ENCODE measurements at places on chromosomes 4 and X.

DNA sequence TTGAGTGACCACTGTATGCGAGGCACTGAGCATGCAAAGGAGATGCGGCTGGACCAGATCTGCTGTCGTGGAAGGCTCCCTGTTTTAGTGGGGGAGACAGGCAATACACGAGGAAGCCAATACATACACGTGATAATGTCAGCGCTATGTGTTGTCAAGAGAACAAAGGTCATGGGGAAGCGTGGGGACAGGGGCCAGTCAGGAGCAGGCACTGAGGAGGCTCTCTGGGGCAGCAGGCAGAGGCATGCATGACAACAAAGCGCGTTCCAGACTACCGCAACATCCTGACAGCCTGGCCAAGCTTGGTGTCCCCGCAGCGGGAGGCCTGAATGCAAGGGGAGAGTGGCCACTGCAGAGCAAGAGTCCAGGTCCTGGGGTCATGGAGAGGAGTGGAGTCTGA is 61.9 kb downstream of the DCTD start:
- no peak for DNase-seq

DNA sequence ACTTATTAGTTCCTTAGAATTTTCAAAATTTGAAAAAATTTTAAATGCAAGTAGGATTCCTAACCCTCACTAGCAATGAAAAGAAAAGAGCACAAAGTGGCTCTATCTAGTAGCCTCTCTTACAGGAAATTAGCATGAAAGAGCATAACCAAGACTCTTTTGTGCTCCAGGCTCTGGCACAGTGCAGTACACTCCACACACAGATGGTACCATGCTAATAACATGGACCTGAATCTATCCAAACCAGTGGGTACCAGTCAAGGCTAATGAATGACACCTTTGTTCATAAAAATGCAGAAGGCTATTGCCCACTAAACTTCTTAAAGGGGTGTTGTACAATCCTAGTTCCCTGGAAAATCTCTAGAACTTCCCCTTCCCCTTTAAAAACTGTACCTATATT is 119.0 kb downstream of the MANBA start:
- DNase-seq = no peak

DNA sequence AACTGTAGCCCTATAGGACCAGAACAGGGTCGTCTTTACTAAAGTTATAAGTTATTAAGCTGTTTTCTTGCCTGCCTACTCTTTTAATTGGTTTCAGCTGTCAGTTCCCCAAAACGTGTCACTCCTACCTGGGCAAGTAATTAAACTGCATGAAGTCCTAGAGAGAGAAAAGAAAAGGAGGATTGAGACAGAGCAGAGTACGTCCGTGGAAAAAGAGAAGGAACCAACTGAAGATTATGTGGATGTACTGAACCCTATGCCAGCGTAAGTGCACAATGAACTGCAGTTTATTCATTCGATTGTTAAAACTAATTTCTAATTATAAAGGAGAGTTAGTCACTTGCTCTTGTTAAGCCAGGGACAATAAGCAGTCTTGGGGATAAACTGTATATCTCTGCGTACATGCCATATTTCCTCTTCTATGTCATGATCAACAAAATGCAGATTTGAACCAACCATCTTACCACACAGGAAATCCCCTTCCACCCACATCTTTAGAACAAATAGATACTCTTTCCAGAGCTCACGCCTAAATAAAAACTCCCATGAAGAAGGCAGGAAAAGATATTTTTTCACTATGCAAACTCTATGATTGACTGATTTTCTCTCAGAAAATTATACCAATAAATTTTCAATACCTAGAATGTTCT is 22.8 kb downstream of the STAP1 start:
- no peak for DNase-seq

GRCh38 chr4:86484241-86484640 is 109.9 kb upstream of the PTPN13 start:
- DNase-seq = no peak

- peak; percentile 25 for DNase-seq
Observed at GRCh38 chr4:127788517-127788916, 6.4 kb downstream of the HSPA4L start.

DNA sequence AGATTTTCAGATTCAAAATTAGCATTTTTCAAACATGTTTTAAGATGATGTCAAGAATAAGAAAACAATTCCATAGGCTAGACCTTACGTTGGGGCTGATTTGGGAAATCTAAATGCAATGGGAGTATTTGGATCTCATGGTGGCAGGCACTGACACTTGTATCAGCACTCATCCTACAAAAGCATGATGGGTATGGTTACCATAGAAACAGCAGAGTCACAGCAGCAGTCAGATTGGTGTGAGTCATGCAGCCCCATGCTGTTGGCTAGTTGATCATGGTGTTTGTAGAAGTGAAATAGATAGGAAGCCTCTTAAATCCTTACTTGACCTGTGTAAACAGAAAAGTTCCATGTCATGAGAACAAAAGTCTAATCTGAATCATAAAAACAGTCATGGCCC is 1637.3 kb upstream of the PABPC4L start:
- DNase-seq = peak; percentile 52

DNA sequence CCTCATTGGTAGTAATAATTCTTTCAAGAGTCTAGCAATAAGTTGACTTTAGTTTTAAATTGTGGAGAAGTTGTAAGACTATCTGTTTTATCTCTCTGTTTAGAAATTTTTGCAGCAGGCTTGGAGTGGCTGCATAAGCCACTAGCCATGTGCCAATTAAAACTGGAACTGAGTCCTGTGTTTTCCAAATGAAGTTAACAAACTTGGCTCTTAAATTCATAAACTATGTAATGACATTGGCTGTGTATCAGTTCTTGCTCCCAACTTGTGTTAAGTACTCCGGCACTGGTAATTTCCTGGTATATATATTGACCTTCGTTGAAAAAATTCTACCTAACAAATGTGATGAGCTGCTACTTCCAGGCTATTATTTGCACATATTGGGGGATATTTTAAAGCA is 420.4 kb downstream of the GBA3 start:
- no peak for DNase-seq

GRCh38 chr4:16952896-16953630 is 54.6 kb upstream of the LDB2 start:
- no peak for DNase-seq

DNA sequence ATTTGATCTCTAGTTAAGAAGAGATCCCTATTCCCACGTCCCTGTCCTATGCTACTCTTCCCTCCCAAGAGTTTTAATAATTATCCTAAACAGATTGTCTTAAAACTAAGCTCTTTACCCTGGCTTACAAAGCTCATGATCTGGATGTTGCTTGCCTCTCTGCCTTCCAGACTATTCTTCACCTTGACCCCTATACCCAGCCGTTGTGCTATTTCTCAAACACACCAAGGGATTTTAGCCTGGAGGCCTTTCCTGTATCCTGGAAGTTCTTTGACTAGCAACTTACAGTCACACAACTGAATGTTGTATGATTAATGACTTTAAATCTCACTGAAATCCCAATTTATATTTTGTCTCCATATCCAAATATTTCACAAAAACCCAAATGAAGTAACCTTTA is 314.9 kb downstream of the ADGRL3 start:
- no peak for DNase-seq

GRCh38 chr4:104930298-104930697 is 216.4 kb upstream of the TET2 start:
- DNase-seq = no peak

DNA sequence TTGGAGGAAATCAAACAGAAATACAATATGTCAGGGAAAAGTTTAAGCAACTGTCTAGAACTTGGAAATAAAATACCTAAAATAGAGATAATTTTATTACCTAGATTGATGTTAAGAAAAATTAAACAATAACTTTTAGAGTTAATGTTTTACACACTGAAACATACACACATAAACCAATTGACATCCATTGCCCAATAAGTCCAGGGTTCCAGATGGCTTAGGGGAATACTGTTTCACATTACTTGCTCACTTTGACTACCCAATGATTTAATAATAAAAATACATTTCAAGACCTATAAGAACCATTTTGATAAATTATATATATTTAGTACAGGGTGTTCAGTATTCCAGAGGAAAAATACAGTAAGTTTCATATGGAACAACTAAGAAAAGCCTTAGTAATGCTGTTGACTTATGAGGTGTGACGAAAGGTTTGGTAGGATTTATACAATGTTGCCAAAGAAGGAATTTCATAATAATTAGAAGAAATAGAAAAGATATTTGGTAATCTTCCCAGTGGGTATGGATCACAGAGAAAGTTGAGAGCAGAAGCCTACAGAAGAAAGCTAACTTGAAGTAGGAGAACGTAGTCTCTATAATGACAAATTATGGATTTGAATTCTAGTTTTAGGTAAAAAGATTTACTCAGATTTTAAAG is 23.0 kb upstream of the UGT2B4 start:
- no peak for DNase-seq

- DNase-seq = peak; percentile 48
Observed at GRCh38 chr4:120977435-120977997, 55.0 kb upstream of the PRDM5 start.

- no peak for DNase-seq
Observed at GRCh38 chr4:37625499-37625898, 60.7 kb downstream of the RELL1 start.

DNA sequence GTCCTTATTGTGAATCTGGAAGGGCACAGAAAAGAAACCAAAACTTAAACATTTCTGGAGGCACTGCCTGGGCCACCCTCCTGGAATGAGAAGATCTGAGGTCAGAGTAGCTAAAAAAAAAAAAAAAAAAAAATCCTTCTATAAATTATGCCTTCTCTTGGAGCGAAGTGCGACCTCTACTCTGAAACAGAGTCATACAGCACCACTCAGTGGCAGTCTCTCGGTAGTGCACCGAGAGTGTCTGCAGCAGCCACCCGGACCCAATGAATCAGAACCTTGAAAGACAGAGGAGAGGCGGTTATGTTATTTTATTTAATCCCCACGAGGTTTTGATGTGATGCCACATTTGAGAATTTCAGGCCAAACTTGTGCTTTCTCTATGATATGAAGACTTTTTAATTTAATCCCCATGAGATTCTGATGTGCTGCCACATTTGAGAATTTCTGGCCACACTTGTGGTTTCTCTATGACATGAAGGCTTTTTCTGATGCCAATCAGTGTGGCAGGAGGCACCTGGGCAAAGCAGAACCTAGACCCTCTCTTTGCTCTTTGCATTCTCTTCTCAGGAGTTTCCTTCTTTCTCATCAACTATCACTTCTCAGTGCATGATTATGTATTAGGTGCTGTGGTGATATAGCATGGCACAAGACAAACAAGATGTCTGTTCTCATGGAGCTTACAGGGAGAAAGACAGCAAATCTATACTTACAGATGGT is 5.6 kb upstream of the CT47C1 start:
- DNase-seq = peak; percentile 42

DNA sequence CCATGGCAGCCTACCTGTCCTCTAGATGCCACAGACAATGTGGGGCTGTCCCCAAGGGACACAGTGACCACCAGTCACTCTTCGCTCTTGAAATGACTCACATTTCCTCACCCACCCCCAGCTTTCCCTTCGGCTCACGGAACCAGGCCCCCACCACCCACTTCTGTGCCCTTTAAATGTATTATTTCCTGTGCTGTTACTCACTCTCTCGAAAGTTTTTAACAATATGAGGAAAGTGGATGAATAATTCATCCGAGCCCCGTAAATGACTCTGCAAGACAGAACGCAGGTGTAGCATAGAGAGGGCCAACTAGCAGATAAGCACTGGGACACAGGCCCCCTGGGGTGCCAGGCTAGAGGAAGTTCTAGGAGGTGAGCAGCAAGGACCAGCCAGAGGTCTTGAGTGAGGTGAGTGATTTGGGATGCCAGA is 179.5 kb upstream of the TBL1X start:
- DNase-seq = no peak

GRCh38 chrX:38973322-38973721 is 172.1 kb downstream of the MID1IP1 start:
- no peak for DNase-seq

All from ACHN (cell line).